ENCODE measurements at places on chromosomes 2 and 18.

- no peak for DNase-seq
These were observed 1.4 kb downstream of the NDUFA10 start for GRCh38 chr2:240023792-240024191.

GRCh38 chr2:127004893-127005600 is 101.9 kb downstream of the BIN1 start:
- DNase-seq = no peak

DNA sequence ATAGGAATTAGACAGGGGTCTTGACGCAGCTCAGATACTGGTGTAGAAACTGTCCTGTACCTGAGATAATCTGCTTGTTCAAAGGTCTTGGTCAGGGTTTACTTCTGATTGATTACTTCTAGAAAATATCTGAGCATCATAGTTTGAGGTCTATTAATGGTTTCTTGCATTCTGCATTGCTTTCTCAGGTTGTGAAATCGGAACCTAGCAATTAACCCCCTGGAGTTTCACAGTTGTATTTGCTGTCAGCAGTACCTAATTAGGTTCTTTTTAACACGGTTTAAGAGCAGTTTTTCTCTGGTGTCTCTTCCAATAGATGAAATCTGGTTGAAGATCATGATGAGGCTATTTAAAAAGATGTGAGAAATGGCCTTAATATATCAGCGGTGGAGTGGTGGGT is 428.6 kb upstream of the SYT4 start:
- DNase-seq = no peak

GRCh38 chr2:232876161-232876977 is 6.3 kb downstream of the SNORC start:
- no peak for DNase-seq

GRCh38 chr2:233075966-233076339 is 15.8 kb downstream of the INPP5D start:
- DNase-seq = no peak

Data from kidney capillary endothelial cell (primary cell).